ENCODE measurements at places on chromosomes 13 and 19. TPM values are rescaled to one million over a fixed set of nuclear protein-coding genes. Genes with fewer than 3 reads are reported as not detected.

- peak overlapping the region; percentile 57 for H3K27ac ChIP-seq
- H3K4me3 ChIP-seq, result peak overlapping the region; percentile 98
- no peak for DNase-seq
- peaks cover 8% of the 10 kb centered on the region for H3K36me3 ChIP-seq
- H3K27me3 ChIP-seq, result no peaks in the 10 kb centered on the region
These were observed 741 bp upstream of the TUBGCP3 start for GRCh38 chr13:112588490-112589297.

DNA sequence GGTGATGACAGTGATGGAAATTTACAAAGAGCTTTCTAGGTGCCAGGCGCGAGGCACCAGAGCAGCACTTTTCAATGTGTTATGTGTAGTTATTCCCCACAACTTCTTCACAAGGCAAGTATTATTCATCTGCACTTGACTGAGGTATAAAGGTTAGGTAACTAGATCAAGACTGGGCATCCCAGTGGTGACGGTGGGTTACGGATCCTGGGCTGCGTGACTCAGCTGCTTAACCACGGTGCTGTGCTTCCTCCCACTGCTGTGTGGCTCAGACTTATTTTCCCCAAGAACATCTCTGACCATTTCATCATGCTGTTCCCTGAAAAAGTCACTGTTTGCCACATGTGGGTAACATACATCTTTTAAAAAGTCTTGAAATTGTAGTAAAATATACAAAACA lies 19.3 kb downstream of the EDDM13 start:
- H3K27me3 ChIP-seq, result no peaks in the 10 kb centered on the region
- peaks cover 10% of the 10 kb centered on the region for H3K4me1 ChIP-seq
- peaks cover 39% of the 10 kb centered on the region for H3K36me3 ChIP-seq
- H3K4me3 ChIP-seq, result no peak overlapping the region
- DNase-seq, result no peak

DNA sequence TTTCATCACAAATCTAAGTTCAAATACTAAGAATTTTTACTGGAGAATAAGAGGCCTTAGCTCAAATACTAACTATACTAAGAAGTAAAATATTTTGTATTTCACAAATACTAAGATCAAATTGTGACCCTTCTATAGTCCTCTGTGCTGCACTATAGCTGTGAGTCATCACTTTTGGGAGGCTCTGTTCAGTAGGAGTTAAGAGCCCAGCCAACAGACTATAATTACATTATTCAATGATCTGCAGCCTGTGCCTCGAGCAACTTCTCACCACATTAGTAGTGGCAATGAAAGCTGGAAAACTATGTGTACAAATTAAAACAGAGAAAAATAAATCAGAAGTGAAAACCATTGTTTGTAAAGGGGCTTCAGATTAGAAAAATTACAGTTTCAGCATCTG lies 147.3 kb upstream of the GPC6 start:
- no peaks in the 10 kb centered on the region for H3K36me3 ChIP-seq
- DNase-seq, result no peak
- H3K27ac ChIP-seq, result no peak overlapping the region
- peaks cover 4% of the 10 kb centered on the region for H3K4me1 ChIP-seq
- H3K27me3 ChIP-seq, result no peaks in the 10 kb centered on the region
- H3K4me3 ChIP-seq, result no peak overlapping the region

GRCh38 chr13:77298426-77298825 lies 28.5 kb downstream of the MYCBP2 start:
- DNase-seq, result no peak
- H3K4me1 ChIP-seq, result peaks cover 5% of the 10 kb centered on the region
- H3K36me3 ChIP-seq, result peaks cover 15% of the 10 kb centered on the region
- H3K4me3 ChIP-seq, result no peak overlapping the region
- H3K27me3 ChIP-seq, result no peaks in the 10 kb centered on the region

DNA sequence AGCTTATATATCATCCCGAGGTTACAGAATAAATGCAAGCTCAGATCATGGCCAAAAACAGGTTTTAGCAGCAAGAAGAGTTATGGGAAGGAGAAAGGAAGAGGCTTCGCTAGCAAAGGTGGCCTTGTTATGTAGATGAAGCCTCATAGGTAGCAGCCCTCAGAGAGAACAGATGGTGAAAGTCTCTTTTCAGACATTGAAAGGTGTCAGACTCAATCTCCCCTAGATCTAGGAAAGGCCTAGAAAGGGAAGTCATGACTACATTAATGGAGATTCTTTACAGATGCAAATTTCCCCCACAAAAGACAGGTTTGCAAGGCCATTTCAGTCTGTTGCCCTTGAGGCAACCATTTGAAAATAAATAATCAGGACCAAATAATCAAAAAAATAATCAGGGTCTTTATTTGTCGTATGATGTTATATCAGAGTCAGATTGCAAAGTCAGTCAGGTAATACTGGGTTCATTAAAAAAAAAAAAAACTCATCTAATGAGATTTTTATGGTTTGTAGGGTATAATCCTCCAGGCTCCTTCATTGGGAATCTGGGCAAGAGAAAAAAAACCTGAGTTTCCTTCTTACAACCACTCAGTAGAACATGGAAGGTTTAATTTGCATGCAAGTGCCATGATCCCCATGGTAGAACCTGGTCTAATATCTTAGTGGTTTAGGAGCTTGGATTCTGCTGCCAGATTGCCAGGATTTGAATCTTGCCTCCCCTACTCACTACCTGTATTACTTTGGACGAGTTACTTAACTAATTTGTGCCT lies 50.8 kb upstream of the HTR2A start:
- no peaks in the 10 kb centered on the region for H3K27me3 ChIP-seq
- H3K4me3 ChIP-seq, result no peak overlapping the region
- no peak overlapping the region for H3K27ac ChIP-seq
- H3K36me3 ChIP-seq, result peaks cover 5% of the 10 kb centered on the region

DNA sequence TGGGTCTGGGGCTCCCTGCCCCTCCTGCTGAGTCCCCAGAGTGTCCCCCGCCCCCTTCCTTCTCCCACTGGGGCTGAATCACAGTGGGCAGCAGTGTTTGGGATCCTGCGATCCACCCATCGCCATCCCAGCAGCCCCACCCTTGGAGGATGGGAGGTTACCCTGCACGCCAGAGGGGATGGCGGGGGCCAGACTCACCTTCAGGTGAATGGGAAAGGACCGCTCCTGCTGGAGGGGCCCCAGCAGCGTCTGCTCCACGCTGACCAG lies 569 bp downstream of the DLEU7 start:
- peaks cover 15% of the 10 kb centered on the region for H3K4me1 ChIP-seq
- no peak overlapping the region for H3K27ac ChIP-seq
- DNase-seq, result no peak
- peaks cover 46% of the 10 kb centered on the region for H3K27me3 ChIP-seq
- H3K36me3 ChIP-seq, result peaks cover 3% of the 10 kb centered on the region

DNA sequence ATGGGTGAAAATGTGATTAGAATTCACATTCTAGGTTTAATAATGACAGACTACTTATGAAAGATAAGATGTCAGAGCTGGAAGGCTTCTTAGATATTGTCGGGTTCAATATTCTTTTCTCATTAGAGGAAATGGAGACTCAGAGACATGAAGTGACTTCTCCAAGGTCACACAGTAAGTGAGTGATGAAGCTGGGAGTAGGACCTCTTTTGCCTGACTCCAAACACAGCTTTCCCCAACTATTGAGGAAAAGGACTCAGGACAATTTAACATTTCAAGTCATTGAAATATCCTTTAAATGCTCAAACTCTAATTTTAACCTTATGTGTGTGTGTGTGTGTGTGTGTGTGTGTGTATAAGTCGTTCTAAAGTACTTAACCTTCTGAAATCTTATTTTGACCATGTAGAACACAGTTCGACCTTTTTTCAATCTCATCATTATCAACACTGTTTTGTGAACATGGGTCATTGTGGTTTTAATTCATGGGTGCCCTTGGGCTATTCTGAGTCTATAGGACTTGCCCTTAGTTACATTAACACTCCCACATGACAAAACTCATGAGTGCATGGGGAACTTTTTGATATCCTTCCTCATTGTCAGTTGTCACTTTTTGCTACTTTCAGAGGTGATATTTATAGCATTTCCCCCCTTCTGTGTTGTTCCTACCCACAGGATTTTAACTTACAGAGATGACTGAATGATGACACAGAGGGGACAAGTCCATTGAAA lies 53.0 kb downstream of the LRCH1 start:
- no peak overlapping the region for H3K27ac ChIP-seq
- H3K36me3 ChIP-seq, result peaks cover 3% of the 10 kb centered on the region
- H3K4me3 ChIP-seq, result no peak overlapping the region
- DNase-seq, result no peak

GRCh38 chr19:2554856-2555255 lies 78.9 kb downstream of the GADD45B start:
- H3K36me3 ChIP-seq, result no peaks in the 10 kb centered on the region
- no peak overlapping the region for H3K27ac ChIP-seq
- H3K4me3 ChIP-seq, result no peak overlapping the region
- no peak for DNase-seq

- no peak overlapping the region for H3K27ac ChIP-seq
- H3K36me3 ChIP-seq, result no peaks in the 10 kb centered on the region
- H3K4me3 ChIP-seq, result no peak overlapping the region
- no peaks in the 10 kb centered on the region for H3K27me3 ChIP-seq
- DNase-seq, result no peak
- no peaks in the 10 kb centered on the region for H3K4me1 ChIP-seq
These were observed 111.2 kb upstream of the SGCG start for GRCh38 chr13:23069566-23069965.

DNA sequence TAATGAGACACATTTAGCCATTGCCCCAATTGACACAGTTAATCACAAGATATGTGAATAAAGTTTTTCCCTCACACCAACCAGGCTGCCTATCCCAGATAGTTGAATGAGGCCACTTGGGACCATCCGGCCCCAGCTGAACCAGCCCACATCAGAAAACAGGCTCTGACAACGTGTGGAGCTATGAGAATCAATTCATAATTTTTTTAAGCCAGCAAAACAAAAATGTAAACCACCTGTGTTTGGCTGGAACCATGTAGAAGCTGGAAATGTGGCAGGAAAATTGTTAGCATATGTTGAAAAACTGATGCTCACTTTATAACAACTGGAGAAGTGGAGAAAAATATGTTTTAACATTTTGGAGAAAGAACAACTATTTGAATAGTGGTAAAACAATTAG lies 1161.3 kb downstream of the SLITRK1 start:
- no peak for DNase-seq
- H3K36me3 ChIP-seq, result no peaks in the 10 kb centered on the region
- no peaks in the 10 kb centered on the region for H3K4me1 ChIP-seq
- H3K4me3 ChIP-seq, result no peak overlapping the region

DNA sequence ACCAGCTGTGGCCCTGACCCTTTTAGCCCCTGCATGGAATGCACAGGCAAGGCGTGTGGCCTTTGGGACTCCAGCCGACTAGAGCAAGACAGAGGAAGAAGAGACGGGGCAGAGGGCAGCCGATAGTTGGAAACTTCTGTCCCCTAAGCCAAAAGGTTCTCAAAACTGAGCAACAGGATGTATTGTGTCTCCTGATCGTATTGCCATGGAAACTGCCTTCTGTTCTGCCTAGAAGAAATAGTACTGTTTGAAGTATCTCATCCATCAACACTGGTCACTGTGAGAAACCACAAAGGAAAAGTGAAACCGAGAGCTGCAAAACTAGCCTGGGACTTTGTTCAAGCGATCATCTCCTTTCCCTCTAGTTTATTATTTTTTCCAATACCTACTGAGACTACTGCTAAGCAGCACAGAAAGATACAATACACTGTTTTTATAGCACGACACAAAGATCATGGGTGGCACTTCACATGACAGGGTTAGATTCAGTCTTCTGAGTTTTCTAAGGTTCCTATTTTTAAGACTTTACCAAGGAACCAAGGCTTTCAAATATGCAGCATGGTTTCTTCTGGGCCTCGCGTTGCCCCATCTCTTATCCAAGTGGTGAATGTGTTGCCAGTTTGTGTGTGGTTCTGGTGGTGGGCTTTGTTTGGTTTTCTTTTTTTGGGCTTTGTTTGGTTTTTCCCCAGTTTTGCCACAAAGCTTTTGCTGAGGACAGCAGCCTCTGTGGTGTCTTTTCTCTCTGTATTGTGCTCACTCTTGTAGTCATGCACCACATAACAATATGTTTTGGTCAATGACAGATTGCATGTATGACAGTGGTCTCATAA lies 49.3 kb upstream of the GPR183 start:
- peaks cover 33% of the 10 kb centered on the region for H3K36me3 ChIP-seq
- H3K4me3 ChIP-seq, result no peak overlapping the region
- H3K27me3 ChIP-seq, result no peaks in the 10 kb centered on the region
- peak overlapping the region; percentile 64 for H3K27ac ChIP-seq
- no peak for DNase-seq

DNA sequence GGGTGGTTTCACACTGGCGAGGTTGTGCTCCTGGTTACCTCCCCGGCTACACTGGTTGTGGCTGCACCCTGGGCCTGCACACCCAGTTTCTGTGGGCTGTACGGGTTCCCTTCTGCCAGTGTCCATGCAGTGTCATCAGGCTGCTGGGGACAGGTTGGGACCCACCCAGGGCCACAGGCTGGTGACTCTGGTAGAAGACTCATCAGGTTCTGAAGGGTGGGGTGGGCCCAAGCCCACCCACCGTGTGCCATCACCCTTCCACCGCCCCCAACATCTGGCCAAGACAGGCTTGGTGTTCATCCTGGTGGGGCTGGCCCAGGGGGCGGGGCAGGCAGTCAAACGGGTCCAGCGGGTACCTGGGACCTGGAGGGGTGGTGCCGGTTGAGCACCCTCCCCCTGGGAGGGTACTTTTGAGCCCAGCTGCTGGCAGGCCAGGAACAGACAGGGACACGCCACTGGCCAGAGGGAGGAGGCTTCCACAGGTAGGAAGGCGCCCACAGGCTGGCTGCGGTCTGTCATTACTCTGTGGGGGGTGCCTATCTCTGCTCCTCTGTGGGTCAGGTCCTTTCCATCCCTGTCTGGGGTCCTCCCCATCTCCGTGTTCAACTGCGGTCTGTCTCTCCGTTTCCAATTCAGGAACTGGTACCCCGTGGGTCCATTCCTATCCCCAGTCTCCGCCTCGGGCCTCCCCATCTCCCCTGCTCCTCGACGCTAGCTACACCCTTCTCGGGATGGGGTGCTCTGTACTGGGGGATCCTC lies at the start of gene RNF225:
TSS of gene RNF225 (plus strand) at position 437 of the 759 bp plus-strand sequence. CDS start 434 bp downstream, outside the sequence.
- H3K36me3 ChIP-seq, result peaks cover 17% of the 10 kb centered on the region
- no peak for DNase-seq
- H3K27ac ChIP-seq, result no peak within 1 kb of the TSS
- peaks cover 19% of the 10 kb centered on the region for H3K4me1 ChIP-seq
- H3K4me3 ChIP-seq, result peak within 1 kb of the TSS; percentile 74
- H3K27me3 ChIP-seq, result peaks cover 23% of the 10 kb centered on the region

- H3K27ac ChIP-seq, result no peak overlapping the region
- no peaks in the 10 kb centered on the region for H3K36me3 ChIP-seq
- H3K4me3 ChIP-seq, result no peak overlapping the region
- DNase-seq, result no peak
- H3K27me3 ChIP-seq, result no peaks in the 10 kb centered on the region
These were observed 17.0 kb upstream of the DOCK9 start for GRCh38 chr13:98994896-98995295.

- H3K4me3 ChIP-seq, result peak within 1 kb of the TSS; percentile 85
- no peak for DNase-seq
- no peaks in the 10 kb centered on the region for H3K36me3 ChIP-seq
- peaks cover 23% of the 10 kb centered on the region for H3K4me1 ChIP-seq
These were observed at the start of gene TMEM59L for GRCh38 chr19:18612772-18613588. TMEM59L (plus strand) TSS chr19:18612870; CDS start chr19:18612959, 89 bp downstream.

Gene FARSA
- total RNA-seq, result 81.6 TPM

Gene CEACAM7
- total RNA-seq, result not detected

Gene HNRNPM
- 493 TPM for total RNA-seq

Gene APOC4
- total RNA-seq, result not detected

Gene ACTMAP
- 22.7 TPM for total RNA-seq

Gene PPM1N
- not detected for total RNA-seq

Gene YJEFN3
- 15.0 TPM for total RNA-seq

Gene C1QTNF9
- total RNA-seq, result not detected

Data from neural crest cell (in vitro differentiated cells).